SHP77 (cell line): ENCODE measurements at places on chromosomes 5 and 9.

DNA sequence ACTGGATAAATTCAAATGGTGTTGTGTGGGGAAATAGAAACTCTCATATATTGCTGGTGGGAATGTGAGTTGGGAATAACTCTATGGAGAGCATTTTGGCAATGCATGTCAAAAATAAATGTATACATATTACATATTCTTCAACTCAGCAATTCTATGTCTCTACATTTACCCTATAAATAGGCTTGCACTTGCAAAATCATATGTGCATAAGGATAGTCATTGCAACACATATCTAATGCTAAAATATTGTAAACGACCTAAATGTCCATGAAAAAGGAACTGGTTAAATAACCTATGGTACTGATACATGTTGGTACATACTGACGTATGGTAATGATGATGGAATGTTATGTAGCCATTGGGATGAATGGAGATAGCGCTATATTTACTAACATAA is 94.5 kb upstream of the CHD1 start:
- DNase-seq, result no peak

- no peak for DNase-seq
Observed at GRCh38 chr5:5063533-5063953, 76.6 kb upstream of the ADAMTS16 start.

GRCh38 chr5:17229313-17229712 is 11.9 kb downstream of the BASP1 start:
- no peak for DNase-seq

DNA sequence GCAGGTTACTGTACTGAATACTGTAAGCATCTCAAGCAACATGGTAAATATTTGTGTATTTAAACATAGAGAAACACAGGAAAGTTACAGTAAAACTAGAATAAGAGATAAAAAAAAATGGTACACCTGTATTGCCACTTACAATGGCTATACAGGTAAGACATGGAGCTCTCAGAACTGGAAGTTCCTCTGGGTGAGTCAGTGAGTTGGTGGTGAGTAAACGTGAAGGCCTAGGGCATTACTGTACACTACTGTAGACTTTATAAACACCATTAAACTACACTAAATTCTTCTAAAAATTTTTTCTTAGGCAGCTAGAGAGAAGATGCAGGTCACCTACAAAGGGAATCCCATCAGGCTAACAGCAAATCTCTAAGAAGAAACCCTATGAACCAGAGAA is 872.9 kb downstream of the TAF11L14 start:
- no peak for DNase-seq

DNA sequence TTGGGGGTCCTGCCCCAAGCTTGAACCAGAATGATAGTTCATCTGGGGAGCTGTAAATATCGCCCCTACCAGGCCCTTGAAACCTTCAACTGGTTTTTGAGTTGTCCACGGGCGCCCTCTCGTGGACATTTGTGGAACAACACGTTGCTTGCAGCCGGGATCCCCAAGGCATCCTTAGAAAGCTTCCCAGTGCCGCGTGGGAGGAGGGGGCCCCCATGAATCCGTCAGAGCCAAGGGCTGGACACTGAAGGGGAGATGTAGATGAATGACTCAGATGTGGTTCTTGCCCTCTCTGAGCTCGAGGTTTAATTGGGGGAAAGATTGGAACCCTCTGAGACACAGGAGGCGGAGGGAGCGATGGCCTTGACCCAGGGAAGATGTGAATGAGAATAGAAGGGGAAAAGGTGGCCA is 31.8 kb upstream of the ORM1 start:
- DNase-seq, result peak; percentile 24

DNA sequence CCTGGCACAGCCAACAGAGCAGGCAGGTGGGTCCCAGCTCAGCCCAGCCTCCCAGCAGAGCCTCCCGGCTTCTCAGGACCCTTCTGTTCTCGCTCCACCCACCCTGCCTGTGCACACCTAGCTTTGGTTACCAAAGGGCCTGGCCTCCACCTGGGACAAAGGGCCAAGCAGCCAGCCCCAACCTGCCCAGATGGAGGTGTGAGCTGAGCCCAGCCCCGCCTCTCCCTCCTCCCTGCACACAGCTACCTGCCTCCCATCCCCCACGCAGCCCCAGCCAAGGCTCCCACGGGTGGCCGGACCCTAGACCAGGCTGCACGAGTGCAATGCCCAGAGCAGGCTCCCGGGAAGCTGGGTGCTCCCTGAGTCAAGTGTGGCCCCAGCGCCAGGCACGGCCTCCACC is 5.6 kb downstream of the TPRN start:
- no peak for DNase-seq

- peak; percentile 70 for DNase-seq
Observed at GRCh38 chr9:137044502-137045177, 1.3 kb downstream of the NPDC1 start.

DNA sequence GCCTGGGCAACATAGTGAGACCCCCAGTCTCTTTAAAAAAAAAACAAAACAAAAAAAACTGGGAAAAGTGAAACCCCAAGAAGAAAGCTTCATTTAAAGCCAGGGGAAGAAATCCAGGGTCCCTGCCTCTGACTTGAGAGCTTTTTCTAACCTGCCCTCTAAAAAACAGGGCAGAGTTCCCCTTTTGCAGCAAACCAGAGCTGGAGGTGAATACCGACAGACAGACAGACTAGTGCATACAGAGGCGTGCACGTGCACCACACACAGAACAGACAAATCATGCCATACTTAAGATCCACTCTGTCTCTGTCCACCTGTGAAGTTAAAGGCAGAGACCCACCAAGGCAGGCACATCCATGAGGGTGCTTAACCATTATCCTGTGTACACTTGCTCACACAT is 11.7 kb upstream of the AQP3 start:
- no peak for DNase-seq

DNA sequence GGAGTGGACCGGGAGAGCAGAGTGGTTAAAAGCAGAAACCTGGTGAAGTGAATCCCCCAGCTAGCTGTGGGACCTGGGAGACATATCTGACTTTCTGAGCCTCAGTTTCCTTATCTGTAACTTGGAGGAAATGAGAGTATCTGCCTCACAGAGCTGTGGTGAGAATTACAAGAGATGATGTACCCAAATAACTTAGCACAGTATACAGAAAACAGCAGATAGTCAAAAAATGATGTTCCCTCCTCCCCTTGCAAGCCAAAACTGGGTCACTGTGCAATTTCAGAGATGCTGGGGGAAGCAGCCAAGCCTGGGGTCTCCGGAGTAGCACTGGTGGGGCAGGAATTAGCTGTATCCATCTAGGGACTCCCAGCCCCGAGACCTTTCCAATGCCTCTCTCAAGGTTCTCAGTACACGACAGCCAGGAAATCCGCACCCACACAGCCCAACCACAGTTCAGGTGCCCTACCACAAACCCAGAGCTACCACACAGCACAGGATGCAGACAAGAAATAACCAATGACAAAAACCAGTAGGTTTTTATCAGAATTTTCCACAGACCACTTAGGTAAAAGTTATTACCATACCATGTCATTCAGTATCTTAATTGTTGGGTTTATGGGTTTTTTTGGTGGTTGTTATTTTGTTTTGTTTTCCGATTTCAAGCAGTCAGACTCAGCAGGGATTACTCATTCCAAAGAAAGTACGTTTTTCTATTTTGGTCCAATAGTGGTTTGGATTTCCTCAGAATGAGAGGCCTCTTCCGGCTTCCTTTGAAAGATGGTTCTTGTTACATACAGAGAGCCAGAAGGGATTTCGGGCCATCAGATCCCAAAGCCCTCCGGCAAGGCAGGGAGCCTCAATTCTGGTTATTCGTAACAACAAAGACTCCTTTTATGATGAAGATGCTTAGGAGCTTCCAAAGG is 4.9 kb upstream of the HRH2 start:
- DNase-seq, result no peak

DNA sequence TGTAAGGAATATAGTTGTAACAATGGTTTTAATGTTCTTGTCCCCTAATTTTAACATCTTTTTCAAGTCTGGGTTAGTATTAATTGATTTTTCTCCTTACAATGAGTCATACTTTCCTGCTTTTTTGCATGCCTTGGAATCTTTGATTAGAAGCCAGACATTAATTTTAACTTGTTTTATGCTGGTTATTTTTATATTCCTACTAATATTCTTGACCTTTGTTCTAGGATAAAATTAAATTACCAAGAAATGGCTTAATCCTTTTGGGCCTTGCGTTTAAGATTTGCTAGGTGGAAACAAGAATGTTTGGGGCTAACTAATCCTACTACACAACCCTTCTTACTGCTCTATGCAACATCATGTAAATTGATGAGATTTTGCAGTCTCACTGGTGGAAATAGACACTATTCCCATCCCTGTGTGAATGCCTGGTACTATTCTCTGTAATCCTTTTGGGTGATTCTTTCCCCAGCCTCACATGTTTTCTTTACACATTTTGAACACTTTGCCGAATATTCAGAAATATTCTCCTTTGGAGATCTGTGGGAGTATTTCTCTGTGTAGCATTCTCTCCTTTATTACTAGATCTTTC is 47.2 kb downstream of the ZCCHC7 start:
- no peak for DNase-seq

DNA sequence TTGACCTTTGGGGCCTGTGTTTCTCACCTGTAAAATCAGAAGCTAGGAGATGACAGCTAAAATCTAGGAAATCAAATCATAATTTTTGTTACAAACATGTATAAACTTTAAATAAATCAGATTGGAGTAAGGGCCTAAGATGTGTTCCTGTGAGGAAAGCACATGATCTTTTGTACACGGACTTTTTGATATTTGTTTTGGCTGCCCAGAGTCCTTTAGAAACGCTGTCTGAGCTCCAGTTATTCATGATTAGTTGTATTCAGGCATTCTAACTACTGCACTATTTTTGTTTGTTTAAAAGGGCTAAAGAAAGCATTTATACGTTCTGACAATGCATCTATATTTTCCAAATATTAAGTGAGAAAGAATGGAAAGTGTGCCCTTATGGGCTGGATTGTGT is 94.8 kb downstream of the HCN1 start:
- DNase-seq, result no peak

- no peak for DNase-seq
Observed at GRCh38 chr5:71695595-71695994, 23.5 kb upstream of the CARTPT start.

- no peak for DNase-seq
Observed at GRCh38 chr9:133572821-133573361, 36.3 kb downstream of the FAM163B start.

- DNase-seq, result no peak
Observed at GRCh38 chr9:2125906-2126305, 110.8 kb downstream of the SMARCA2 start.

GRCh38 chr9:90562229-90562628 is 80.4 kb downstream of the DIRAS2 start:
- DNase-seq, result no peak

GRCh38 chr5:95403996-95404395 is 12.8 kb downstream of the FAM81B start:
- DNase-seq, result no peak

DNA sequence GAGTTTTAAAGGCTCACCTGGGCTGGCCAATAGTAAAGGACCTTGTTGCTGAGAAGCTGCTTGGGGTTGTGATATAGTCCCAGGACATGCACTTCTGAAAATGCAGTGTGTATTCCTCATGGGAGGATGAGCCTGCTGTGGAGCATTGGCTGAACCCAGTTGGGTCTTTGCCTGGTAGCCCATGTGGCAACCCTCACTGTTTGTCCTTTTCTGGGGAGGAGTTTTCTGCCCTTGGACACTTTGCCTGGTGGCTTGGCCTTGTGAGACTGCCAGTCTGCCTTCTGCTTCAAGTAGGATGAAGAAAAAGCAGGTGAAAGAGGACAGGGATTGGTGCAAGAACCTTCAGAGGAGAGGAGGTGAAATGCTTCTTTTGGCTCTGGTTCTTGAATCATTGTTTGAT is 4.0 kb downstream of the TENT4A start:
- DNase-seq, result no peak

- no peak for DNase-seq
Observed at GRCh38 chr9:99400184-99400731, 178.2 kb downstream of the SEC61B start.

DNA sequence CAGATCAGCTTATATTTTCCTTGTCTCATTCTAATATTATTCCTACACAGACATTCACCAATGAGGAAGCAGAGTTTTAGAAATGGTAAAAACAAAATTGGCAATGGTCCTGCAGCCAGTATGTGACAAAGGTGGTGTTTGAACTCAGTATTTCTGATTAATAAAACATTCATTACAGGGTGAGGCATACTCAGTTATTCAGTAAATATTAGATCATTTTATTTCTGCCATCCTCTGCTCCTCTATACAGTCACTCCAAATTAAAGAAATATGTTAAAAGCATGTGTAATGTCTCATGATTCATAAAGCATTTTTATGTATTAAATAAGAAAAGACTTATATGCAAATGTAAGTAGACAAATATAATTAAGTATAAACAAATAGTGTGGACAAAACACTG is 684.6 kb upstream of the ACO1 start:
- DNase-seq, result no peak

GRCh38 chr5:68420476-68421344 is 205.2 kb downstream of the PIK3R1 start:
- no peak for DNase-seq

GRCh38 chr9:2096376-2096970 is 81.3 kb downstream of the SMARCA2 start:
- no peak for DNase-seq

GRCh38 chr5:50965654-50966375 is 299.4 kb downstream of the PARP8 start:
- no peak for DNase-seq

DNA sequence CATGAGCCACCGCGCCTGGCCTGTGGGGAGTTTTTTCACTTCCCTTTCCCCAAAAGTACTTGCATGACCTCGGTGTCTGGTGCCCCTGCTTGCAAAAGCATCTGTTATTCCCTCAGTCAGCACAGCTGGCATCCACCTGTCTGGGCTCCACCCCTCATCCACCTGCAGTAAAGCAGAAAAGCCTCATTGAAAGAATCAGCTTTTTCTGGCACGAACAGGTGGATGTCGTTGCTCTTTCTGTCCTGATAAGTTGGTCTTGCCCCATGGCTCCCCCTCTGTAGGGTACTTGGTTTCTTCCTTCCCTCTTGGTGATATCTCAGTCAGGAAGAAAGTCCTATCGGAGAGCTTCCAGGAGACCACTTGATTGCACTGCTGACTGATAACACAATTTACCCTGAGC is 37.4 kb downstream of the WWC1 start:
- no peak for DNase-seq

GRCh38 chr5:148937830-148938521 is 111.6 kb downstream of the ADRB2 start:
- no peak for DNase-seq

DNA sequence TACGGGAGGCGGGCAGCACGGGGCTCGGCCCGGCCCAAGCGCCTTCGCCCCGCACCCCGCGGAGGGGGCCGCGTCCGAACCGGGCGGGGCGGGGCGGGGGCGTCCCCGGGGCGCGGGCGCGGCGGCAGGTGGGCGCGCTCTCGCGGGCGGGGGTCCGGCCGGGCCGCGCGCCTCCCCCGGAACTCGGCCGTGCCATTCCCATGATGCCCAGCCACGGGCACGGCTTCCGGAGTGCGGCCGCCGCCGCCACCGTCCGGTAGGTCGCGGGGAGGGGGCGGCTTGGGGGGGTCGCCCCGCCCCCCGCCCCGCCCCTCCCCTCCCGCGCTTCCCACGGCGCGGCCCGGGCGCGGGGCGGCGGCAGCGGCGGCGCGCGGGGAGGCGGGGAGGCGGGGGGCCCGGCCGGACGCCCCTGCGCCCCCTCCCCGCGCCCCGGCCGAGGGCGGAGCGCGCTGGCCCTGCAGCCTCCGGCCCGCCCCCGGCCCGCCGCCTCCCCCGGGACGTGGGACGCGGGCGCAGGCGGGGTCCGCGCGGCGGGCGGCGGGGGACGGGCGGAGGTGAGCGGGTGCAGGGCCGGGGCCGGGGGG is at the start of gene PPP1R26:
TSS of gene PPP1R26 (plus strand) at position 314 of the 584 bp plus-strand sequence. CDS start 4,729 bp downstream, outside the sequence.
- peak; percentile 37 for DNase-seq
